HepG2 (cell line): ENCODE measurements at places on chromosomes 6 and 20.

- peak; percentile 57 for DNase-seq
Measured at GRCh38 chr6:4133941-4134838, 1.2 kb downstream of the ECI2 start.

DNA sequence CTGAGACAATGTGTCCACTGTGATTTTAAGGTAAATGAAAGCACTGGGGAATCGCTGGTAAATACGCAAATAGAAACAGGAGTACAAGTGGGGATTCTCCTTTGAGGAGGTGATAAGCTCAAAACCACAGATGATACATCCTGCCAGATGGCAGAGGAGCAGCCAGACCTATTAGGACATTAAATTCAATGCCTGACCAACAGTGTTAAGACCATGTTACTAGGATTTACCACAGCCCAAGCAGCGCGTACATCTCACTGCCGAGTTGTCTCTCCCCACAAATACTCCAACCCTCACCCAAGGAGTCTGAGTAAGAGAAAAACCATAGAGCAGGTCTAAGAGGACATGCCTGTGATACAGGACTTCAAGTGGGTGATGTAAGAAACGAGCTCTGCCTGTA, 68.9 kb upstream of the TULP1 start:
- DNase-seq = no peak

DNA sequence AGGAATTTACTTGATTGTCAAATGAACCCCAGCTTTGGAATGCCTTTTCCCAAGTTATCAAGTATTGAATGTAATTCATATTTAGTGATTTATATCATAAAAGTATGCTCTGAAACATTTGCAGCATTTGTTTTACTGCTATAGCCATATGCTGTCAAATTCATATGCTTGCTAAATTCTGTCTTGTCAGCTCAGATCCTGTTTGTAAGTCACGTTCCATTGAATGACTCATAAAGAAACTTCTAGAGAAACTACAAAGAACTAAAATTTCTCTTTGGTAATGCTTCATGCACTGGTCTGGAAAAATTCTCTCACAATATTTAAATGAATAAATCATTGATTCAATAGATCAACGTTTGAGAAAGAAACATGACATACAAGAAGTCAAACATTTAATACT, 445.9 kb downstream of the PHF3 start:
- DNase-seq = no peak

DNA sequence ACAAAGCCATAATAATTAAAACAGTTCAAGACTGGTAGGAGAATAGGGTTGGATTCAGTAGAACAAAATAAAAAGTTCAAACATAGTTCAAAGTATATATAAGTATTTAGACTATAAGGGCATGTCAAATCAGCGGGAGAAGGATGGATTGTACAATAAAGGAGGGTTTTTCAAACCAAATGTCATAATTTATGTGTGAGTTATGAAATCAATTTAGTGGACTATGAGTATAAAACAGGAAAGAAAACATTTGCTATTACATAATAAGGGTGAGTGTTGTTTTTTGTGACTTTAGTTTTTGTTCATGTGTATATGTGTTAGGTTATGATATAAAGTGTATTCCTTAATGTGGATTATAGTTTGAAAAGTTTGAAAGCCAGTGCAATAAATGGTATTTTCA, 10.6 kb downstream of the ORC3 start:
- no peak for DNase-seq
